ENCODE measurements at places on chromosomes 13 and 19.

DNA sequence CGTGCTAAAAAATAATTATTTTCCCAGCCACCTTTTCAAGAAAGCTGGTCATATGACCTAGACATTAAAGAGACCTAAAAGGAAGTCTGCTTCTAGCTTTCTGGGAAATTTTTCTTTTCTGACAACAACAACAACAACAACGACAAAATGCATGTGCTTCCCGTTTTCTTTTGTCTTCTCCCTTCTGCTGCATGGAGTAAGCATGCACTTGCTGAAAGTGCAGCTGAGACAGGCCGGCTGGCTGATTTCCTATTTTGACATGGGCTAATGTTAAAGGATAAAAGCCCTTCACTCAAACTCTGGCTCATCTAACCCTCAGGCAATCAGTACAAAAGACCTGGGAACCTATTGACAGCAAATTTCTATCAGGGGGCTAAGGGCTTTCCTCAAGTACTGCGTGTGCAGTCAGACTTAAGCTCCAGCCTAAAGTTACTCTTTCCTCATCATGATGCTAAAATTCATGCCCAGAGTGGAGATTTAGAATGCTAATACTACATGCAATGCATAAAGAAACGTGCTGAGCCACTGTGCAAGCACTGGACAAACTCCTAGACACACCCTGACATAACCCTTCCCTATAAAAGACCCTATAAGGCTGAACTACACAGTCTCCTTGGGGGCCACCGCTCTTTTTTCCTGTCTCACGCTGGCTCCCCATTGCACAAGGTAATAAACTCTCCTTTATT lies 811.1 kb downstream of the UQCRFS1 start:
- no peak for DNase-seq

DNA sequence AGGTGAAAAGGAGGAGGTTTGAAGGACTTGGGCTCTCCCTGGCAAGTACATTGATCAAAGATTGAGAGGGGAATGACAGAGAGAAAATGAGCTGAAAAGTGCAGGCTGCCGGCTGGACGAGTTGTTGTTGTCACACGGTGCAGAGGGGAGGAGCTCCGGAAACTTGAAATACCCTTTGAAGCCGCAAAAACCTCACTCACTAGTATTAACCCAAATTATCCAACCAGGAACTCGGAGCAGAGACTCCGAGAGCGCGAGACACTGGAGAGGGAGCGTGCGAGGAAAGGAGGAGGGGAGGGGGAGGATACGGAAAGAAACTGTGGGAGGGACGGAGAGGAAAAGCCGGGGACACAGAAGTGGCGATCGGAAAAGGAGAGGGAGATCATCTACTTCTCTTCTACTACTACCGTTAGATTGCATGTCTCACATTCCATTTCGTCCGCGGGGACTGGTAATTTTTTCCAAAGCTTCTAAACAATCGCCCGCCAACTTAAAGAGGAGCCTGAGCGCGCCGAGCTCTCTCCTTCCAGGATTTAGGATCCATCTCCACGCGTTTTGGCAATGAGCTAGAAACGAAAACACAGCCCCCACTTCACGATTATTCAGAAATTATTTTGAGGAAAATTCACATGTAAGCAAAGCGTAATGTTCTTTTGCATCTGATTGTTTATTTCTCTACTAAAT lies at the start of gene DACH1:
Gene DACH1, minus strand, starts transcription at position 74 of the 684 bp plus-strand sequence.
- peak; percentile 48 for DNase-seq

- no peak for DNase-seq
Observed at GRCh38 chr13:112870737-112871287, 98.2 kb upstream of the MCF2L start.

DNA sequence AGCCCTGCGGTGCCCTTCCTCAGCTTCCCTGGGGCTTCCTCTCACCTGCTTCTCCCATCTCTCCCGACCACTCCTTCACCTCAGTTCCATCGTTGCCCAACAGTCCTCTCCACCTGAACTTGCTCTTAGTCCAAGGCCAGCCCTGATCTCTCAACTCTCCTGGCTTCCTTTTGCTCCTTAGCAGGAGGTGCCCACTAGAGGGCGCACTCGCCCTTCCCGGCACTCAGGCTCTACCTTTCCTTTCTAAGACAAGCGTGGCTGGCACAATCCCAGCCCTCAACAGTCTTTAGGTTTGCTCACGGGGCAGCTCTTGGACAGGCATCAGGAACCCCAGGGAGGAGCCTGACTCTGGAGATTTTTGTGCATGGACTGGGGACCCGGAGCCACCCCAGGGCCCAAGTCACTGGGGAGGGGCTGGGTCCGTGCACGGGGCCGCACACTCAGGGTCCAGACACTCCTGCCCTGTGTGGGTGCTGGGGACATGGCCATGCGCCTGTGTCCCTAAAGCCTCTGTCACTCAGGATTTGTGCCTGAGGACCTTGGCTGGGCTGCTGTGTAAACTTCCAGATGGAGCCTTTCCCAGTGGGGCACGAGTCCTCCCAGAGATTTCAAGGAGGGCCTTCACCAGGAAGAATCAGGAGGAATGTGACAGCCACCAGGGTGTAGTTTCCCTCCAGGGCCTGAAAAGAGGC lies 12.1 kb upstream of the CEACAM8 start:
- DNase-seq = peak; percentile 13

GRCh38 chr19:11506101-11506555 lies 489 bp upstream of the ZNF653 start:
- DNase-seq = no peak

DNA sequence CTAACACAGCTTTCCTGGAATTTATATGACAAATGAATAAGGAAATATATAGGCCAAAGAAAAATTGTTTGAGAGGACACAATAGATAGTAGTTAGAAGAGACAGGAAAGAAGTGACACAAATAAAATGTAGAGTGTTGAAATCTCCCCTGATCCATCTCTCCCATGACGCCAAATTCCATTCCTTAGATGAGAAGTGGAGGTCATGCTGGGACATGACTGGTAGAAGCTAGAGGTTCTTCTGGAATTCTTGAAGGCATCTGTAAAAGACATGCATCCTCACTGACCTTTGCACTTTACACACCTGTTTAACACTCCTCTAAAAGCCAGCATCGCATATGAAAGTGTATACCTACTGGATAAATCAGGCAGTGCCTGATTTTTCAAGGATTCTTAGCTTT lies 67.8 kb downstream of the DGKH start:
- peak; percentile 29 for DNase-seq

GRCh38 chr19:47357788-47358680 lies 8.9 kb downstream of the DHX34 start:
- DNase-seq = no peak

DNA sequence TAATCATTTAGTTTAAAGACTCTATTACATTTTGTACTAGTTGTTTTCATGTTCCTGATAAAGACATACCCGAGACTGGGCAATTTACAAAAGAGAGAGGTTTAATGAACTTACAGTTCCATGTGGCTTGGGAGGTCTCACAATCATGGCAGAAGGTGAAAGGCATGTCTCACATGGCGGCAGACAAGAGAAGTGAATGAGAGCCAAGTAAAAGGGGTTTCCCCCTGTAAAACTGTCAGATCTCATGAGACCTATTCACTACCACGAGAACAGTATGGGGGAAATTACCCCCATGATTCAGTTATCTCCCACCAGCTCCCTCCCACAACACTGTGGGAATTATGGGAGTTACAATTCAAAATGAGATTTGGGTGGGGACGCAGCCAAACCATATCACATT lies 129.2 kb downstream of the PAN3 start:
- DNase-seq = no peak

DNA sequence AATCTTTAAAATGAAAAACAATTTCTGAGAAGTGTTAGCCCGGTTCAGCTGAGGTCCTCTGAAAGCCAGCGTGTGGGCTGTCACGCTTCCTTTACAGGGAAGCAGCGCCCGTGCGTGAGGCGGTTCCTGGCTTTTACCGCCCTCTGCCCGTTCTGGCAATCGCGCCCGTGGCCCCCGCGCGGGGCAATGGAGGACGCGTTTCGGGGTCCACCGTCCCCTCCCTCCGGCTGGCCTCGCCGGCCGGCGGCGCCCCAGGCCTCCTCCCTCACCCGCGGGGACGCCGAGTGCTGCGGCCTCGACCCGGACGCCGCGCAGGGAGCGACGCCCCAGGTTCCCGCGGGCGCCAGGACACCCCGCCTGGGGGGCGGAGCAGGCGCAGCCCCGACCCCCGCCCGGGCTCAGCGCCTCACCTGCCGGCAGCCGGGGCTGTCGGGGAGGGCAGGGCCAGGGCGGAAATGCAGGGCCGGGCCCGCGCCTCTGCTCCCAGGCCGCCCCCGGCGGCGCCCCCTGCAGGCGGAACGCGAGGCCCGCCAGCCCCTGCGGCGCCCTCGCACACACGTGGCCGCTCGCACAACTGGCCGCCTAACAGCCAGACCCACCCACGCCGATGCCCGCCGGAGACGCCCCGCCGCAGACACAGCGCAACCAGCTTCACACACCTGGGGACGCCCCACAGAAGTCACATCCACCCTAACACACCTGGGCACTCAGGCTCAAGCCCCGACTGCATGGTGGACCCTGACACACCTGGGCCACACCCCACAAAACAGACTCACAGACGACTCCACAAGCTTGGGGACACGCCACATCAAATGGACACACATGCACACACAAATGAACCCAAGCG lies at the start of gene GGACT:
Gene GGACT, minus strand, starts transcription at position 459 of the 847 bp plus-strand sequence. CDS start 56,198 bp downstream, outside the sequence.
- peak; percentile 63 for DNase-seq

- DNase-seq = no peak
Observed at GRCh38 chr13:20144141-20144850, 16.6 kb downstream of the GJA3 start.

GRCh38 chr19:38234615-38235014 lies 10.6 kb upstream of the DPF1 start:
- DNase-seq = no peak

GRCh38 chr13:39364947-39365468 lies 238.0 kb downstream of the LHFPL6 start:
- DNase-seq = peak; percentile 61

GRCh38 chr13:30872685-30873461 lies 33.2 kb upstream of the MEDAG start:
- DNase-seq = peak; percentile 95

GRCh38 chr19:39163621-39164020 lies 33.1 kb upstream of the NCCRP1 start:
- DNase-seq = no peak

DNA sequence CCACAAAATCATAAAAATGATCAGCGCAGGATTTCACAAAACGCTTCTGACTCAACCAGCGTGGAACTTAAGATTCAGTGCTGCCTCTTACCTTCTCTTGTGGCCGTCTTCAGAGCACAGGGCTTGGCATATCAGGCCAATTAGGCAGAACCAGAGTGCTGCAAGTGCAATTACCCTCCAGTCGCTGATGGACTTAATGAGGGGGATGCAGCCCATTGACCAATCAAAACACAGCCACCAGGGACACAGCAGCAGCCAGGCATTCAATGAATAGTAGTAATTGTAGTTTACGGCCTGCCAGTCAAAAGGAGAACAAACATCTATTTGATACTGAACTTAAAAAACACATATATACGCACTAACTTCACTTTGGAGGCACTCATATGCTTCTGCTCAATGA lies 38.2 kb downstream of the TMTC4 start:
- no peak for DNase-seq

DNA sequence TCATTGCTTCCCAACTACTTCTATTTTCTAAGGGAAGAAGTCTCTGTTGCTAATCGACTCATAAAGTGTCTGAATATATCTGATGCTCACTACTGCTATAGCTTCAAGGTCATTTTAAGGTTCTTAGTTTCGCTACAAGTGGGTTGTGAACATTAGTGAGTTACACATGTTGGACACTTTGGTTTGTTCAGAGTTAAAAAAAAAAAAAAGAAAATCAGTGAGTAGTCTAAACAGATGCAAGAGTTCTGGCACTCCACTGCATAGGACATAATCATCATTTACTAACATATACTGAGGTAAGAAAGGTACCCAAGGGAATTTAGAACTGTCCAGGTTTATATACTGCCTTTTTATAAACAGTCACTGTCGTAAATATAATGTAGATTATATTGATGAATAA lies 108.8 kb downstream of the KLF12 start:
- no peak for DNase-seq

DNA sequence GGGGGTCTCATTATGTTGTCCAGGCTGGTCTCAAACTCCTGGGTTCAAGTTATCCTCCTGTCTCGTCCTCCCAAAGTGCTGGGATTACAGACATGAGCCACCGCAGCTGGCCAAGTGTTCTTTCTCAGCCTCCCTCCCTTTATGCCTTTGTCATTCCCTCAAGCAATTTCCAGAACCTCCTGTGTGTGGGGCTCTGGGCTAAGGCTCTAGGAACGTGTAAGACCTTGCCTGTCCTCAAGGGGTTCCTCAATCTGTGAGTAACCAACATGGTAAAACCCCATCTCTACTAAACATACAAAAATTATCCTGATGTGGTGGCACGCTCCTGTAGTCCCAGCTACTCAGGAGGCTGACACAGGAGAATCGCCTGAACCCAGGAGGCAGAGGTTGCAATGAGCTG lies 15.5 kb upstream of the SPACA4 start:
- DNase-seq = no peak

DNA sequence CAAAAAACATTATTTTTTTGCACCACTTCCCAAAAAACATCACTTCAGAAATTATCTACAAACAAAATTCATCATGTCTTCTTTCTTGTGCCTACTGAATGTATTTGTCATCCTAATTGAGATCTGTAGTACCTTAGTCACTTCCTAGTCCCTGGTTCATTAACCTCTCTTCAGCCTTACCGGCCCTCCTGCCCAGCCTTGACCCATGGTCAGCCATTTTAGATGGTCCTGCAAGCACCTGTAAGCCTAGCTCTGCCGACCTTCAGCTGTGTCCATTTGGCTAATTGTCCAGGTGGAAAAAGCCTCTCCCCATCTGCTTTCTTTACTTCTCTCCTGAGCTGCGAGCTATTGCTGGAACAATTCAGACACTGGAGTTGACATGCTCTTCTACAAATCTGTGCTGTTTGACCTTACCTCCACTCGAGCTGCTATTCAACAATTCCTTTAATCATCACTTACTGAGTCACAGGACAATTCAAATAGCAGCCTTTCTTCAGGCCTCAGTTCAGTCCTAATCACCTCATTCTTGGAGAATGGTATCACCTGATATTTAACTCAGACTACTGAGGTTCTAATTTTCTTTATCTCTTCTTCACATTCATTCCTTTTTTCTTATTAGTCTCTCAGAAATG lies 882.5 kb downstream of the PCDH9 start:
- DNase-seq = peak; percentile 28

DNA sequence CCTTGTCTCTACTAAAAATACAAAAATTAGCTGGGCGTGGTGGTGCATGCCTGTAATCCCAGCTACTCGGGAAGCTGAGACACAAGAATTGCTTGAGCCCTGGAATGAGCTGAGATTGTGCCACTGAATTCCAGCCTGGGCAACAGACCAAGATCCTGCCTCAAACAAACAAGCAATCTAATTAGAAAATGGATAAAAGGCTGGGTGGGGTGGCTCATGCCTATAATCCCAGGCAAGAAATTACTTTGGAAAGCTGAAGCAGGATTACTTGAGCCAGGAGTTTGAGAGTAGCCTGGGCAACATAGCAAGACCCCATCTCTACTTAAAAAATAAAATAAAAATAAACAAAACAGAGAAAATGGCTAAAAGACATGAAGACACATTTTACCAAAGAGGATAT lies 77.0 kb downstream of the CAB39L start:
- DNase-seq = peak; percentile 14

DNA sequence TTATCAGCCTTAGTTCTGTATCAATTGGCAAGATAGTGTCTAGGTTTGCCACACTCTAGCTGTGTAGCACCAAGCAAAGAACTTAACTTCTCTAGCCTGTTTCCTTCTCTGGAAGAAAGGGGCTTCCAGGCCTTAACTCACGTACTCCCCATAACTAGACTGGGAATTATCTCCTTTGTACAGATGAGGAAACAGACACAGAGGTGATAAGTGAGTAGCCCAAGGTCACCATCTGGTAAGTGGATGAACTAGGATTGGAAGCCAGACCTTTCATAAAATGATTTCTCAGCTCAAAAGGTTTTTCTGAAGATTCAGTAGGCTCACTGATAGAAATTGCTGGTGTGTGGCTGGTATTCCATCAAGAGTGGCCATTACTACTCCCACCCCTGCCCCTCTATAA lies 3.1 kb downstream of the ZNF428 start:
- DNase-seq = no peak
